ENCODE measurements at places on chromosomes 1 and 21. TPM values are rescaled to one million over a fixed set of nuclear protein-coding genes. Genes with fewer than 3 reads are reported as not detected.

Gene CRYAA
- not detected for total RNA-seq

Gene KIF26B
- total RNA-seq, result 2.3 TPM

Gene OR2G3
- not detected for total RNA-seq

Gene SELP
- not detected for total RNA-seq

Gene SRP9
- 245 TPM for total RNA-seq

Gene CLCA4
- not detected for total RNA-seq

GRCh38 chr1:47838562-47839432 is 158.4 kb downstream of the TRABD2B start:
- DNase-seq, result no peak

DNA sequence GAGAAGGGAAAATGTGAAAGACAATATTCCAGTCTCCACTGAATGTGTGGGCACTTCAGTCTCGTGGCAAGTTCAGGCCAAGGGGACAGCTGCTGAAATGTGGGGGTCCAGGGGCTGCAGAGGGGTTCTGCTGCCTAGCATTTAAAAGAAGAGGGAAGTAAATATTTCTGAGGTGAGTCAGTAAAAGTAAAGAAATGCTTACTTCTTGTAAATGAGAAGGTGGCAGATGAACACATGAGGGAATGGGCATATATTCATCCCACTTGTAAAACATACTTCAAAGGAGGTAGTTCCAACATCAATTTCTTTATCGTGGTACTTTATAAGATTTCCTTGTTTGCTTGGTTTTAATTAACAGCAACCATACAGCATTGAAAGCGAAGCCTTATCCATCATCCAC is 63.1 kb upstream of the HIVEP3 start:
- no peak for DNase-seq

DNA sequence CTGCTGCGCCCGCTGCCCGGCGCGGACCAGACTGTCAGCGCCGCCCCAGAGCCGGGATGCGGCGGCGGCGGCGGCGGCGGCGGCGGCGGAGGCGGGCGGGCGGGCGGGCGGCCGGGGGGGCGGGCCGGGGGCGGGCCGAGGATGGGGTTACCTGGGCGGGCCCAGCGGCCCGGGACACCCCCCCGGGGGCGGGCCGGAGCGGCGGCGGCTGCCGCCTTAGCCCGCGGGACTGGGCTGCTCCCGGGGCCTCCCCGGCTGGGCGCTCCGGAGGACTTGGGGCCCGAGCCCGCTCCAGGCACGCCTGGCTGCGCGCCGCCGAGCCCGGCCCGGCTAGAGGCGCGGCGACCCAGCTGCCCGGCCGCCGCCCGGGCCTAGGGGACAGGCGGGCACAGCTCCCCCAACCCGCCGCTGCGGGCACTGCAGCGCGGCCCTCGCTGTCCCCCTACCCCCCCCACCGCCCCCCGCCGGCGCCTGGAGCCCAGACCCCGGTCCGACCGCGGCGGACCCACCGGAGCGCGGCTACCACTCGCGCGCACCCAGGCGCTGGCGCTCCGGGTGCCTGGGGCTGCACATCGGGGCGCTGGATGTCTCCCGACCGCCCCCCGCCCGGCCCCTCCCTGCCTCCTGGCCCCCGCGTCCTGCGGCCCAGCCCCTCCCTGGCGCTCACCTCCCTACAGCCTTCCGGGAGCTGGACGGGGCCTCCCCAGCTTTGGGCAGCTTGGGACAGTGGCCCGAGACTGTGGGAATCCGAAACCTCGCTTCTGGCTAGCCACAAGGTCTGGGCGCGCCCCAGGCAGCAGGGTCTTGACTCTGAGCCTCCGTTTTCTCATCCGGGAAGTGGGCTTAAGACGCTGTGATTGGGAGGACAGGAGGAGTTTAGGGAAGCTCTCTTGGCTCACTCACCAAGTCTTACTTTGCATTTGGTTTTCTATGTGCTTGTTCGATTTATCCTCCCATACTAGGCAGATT is at the start of gene WNT4:
TSS of gene WNT4 (minus strand) at position 33 of the 969 bp plus-strand sequence. CDS start 175 bp downstream, outside the sequence.
- no peak for DNase-seq

GRCh38 chr21:31526040-31526439 is 133.5 kb upstream of the SOD1 start:
- no peak for DNase-seq

Data from Karpas-422 (cell line).